ENCODE measurements at places on chromosomes 3 and 15. TPM values are rescaled to one million over a fixed set of nuclear protein-coding genes. Genes with fewer than 3 reads are reported as not detected.

Gene FLNB
- polyA plus RNA-seq: 13.3 TPM

Gene JMJD7
- polyA plus RNA-seq: 14.0 TPM

Gene GNAT1
- not detected for polyA plus RNA-seq

Gene POC1A
- polyA plus RNA-seq: 1.3 TPM

Gene ZNF710
- 14.0 TPM for polyA plus RNA-seq

Gene KBTBD13
- polyA plus RNA-seq: not detected

Gene ZNF621
- 8.0 TPM for polyA plus RNA-seq

Gene ACTRT3
- polyA plus RNA-seq: not detected

Gene MAP6D1
- 2.8 TPM for polyA plus RNA-seq

Gene GALNT15
- polyA plus RNA-seq: 1.5 TPM
